ENCODE measurements at places on chromosomes 13 and 19.

GRCh38 chr13:79483086-79483706, 2.2 kb downstream of the NDFIP2 start:
- peak; percentile 76 for DNase-seq

- no peak for DNase-seq
Observed at GRCh38 chr13:46071590-46072249, 19.2 kb upstream of the ZC3H13 start.

- peak; percentile 99 for DNase-seq
Observed at GRCh38 chr19:14496029-14496833, at the start of gene GIPC1. Gene GIPC1, minus strand, starts transcription at chr19:14496127. Its CDS starts 13,151 bp downstream, at chr19:14482976.

DNA sequence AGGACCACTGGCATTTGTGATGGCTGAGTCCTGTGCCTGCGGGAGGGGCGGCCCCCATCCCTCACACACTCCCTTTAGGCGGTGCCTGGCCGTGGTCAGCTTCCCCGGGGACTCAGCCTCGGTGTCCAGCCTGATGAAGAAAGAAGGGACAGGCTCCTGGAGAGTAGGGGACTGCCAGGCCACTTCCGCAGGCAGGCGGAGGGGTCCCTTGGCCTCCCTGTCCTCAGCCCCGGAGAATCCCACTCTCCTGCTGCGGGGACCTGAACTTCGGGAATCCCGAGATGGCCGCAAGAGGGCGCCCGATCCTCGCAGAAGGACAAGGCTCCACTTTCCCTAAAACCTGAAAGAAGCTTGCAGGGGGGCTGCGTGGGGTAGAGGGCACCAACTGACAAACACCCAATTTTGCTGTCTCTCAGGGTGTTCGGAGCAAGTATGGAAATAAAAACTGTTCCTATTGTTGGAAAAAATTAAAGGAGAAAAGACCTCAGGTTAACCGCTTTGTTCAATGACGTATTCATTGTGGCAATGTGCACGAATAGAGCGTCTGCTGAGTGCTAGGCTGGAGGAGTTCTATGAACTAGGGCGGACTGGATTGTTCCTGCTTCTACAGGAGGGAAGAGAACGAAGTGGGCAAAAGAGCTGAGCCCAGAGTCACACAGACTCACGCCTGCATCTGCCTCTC, 297.3 kb downstream of the ZNF536 start:
- DNase-seq = peak; percentile 42

DNA sequence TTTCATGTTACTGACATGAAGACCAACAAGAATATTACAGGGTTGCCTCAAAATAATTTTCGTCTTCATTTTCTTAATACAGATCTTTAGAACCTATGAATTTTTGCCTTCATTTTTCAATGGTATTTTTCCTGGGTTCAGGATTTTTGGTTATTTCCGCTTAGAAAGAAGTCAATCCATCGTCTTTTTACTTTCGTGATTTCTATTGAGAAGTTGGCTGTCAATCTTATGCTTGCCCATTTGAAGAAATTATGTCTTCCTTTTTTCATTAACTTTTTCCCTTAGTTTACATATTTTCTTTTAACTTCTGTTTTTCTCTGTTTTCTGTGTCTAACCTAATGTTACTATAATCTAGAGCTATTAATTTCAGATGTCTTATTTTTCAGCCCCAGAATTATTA, 868.9 kb upstream of the SLC10A2 start:
- DNase-seq = no peak

- DNase-seq = no peak
Observed at GRCh38 chr19:23439623-23440022, 44.4 kb upstream of the ZNF91 start.

- DNase-seq = no peak
Observed at GRCh38 chr19:12159773-12160414, 3.0 kb upstream of the ZNF136 start.

DNA sequence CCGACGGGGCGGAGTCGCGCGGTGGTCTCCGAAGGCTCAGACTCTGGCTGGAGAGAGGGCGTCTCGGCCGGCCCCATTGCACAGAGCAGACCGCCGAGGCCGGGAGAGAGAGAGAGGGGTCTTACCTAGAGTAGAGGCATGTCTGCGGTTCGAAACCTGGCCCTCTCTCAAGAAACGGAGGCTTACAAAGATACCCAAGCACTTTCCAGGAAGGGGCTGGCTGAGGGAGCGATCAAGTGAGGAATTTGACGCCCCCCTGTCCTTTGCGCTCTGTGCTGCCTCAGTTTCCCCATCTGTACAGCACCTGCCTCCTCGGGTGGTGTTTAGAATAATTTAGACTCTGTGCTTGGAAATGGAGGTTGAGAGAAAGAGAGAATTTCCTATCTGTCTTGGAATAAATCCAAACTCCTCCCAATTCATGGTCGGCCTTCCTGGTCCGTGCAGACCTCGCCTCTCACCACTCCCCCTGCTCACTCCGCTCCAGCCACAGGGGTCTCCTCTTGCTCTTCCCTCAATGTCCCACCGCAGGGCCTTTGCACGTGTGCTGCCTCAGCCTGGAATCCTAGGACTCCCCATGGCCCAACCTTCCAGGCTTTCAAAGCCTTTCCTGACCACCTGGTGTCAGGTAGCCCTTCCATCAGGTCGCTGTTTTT, 658 bp upstream of the ISOC2 start:
- DNase-seq = peak; percentile 47

DNA sequence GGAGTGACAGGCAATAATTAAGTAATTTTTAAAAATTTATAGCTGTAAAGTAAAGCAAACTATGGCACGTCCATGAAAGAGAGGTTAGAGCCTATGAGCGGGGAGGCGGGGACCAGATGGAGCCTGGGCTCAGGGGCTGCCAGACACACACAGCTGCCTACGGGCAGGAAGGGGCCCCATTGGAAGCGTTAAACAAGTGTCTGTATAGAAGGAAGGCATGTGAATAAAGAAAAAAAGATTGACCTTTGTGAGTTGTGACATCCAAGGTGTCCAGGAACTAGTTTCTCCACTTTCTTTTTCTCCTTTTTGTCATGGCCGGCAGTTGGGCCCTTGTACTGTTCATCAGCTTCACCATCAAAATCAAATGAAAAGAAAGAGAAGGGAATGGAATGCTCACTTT, 56.8 kb downstream of the LRCH1 start:
- DNase-seq = no peak
